ENCODE measurements at places on chromosomes 4 and X.

DNA sequence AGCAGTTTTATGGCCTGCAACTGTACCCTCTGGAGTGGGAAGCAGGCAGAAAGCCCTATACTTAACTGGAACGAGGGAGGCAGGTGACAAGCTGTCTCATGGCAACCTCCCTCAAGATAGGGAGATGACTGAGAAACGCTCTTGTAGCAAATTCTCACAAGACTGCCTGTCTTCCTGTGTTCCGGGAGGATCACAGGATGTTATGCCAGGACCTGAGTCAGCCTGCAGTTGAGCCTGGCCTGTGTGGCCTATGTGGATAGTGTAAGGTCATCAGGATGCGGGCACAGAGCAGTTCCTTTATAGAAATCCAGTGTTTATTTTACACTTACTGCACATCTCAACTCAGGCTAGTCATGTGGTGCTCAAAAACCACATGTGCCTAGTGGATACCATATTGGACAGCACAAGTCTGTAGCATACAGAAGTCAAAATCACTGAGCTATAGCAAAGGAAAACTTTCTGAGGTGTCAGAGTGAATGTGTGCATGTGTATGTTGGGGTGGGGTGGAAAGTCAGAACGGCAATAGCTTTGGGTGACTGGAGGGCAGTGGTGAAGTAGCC is 25.2 kb downstream of the TAF7L start:
- no peak for DNase-seq

DNA sequence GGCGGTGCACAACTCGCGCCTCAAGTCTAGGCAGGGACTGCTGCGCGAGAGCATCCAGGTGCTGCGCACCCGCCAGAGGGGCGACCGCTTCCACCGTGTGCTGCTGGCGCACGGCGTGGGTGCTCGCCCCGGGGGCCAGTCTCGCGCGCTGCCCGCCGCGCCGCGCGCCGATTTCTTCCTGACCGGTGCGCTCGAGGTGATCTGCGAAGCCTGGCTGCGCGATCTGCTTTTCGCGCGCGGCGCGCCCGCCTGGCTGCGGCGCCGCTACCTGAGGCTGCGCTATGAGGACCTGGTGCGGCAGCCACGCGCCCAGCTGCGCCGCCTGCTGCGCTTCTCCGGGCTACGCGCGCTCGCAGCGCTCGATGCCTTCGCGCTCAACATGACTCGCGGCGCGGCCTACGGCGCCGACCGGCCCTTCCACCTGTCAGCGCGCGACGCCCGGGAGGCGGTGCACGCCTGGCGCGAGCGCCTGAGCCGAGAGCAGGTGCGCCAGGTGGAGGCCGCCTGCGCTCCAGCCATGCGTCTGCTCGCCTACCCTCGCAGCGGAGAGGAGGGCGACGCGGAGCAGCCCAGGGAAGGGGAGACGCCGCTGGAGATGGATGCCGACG is 1.3 kb downstream of the CHST7 start:
- DNase-seq, result peak; percentile 76

DNA sequence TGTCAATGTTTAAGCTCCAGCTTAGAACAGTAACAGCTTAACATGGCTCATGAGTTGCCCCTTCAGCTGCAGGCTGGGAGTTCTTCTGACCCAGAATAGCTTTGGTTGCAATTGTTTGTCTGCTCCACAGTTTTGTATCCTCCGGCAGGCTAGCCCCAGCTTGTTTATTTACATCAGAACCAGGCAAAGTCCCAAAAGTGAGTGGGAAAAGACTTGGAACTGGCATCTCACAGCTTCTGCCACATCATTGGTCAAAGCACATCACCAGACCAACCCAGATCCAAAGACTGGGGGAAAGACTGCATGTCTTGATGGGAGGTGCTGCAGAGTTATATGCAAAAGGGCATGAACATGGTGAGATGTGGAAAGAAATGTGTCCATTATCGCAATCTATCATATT is 231.2 kb upstream of the CPEB2 start:
- no peak for DNase-seq

DNA sequence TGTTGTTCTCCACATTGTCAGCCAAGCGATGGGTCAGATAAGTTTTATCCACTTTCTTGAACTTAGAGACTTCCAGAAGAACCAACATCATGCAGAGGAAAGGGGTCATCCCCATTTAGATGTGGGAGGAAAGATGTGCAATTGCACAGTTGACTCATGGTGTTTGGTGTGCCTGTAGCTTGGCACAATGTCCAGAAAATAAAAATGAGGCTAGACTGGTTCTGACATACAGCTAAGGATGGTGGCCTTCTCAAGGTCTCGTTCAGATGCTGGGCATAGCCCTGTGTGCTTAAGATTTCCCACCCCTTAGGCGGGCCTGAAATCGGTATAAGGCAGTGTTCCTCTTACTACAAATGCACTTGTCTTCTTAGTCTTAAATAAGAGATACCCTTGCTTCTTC is 101.1 kb downstream of the PCDH7 start:
- no peak for DNase-seq

DNA sequence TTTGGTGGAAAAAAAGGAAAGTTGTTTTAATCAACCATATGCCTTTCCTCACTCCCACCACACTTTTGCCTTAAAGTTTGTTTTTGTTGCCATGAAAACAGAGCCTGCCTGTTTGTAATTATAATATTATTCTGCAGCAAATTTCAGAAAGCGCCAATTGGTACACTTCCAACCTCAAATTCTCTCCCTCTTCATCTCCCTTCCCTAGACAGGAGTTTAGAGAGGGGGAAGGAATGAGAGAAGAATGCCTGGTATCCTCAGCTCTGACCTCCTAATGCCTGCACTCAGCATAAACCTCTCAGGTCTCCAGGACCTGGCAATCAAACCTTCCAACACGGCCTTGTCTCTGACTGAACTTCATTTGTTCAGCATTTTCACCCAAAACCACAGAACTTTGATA is 138.4 kb upstream of the HCCS start:
- no peak for DNase-seq

DNA sequence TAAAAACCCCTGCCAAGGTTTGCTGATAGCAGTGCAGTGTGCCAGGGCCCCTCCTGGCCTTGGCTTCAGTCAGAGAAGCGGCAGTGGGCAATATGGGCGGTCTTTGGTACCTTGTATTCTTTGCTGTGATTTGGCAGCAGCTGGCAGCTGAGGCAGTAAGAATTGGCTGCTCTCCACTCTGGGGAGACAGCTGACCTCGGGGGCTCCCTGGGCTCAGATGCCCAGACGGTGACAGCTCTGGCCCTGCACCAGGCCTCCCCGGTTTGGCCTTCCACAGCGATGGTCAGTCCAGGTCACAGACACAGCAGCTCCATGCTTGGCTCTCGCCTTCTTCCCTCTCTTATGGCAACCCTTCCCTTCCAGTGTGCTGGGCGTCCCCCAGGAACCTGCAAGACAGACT is 330.9 kb downstream of the BCOR start:
- no peak for DNase-seq

- no peak for DNase-seq
Measured at GRCh38 chr4:63302078-63302477, 1107.2 kb downstream of the TECRL start.

DNA sequence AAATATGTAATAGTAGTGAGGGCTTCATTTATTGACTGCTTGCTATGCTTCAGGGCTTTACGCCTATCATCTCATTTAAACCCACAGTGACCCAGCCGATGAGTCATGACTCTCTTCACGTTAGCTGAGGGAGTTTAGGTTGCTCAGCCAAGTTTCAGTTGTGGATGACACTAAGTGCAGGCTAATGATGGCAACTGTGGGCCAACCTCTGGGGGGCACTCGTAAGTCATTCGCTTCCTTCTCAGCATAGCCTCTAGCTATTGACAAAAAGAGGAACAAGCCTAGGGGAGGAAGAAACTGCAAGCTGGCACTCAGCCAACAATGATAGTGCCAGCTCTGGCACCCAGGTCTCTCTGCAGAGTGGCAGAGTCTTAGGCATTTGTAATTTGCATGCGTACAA is 325.0 kb downstream of the ARHGAP10 start:
- DNase-seq, result no peak

DNA sequence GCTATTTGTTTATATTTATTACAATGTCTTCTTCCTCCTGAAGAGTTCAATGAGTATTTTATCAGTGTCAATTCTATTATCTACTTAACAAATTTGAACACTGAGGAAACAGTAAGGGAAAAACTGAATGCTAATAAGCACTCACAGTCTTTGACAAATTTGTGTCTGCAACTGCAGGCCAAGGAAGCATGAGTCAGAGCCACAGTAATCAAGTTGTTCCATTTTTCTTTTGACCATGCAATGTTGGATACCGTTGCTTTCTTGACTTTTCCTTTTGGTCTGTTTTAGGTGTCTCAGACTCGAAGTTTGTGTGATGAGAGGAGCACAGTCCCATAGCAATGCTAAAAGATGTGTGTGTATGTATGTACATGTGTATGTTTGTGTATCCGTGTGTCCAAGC is 359.6 kb downstream of the IL1RAPL1 start:
- DNase-seq, result no peak

DNA sequence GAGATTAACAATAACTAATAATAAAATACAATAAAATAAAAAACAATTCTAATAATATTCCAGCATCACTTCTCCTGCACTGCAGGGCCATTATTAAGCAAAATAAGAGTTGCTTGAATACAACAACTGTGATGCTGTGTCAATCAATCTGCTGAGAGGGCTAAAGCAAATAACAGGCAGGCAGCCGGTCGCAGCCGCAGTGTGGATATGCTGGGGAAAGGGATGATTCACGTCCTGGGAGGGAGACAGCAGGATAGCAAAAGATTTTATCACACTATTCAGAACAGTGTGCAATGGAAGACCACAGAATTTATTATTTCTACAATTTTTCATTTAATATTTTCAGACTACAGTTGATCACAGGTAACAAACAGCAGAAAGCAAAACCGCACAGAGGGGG is 76.5 kb upstream of the SMARCAD1 start:
- no peak for DNase-seq

- no peak for DNase-seq
Measured at GRCh38 chr4:39044956-39045826, 13.0 kb upstream of the TMEM156 start.

- DNase-seq, result no peak
Measured at GRCh38 chr4:113958766-113959538, 20.5 kb downstream of the ARSJ start.

GRCh38 chrX:24285082-24285481 is 28.8 kb downstream of the SUPT20HL2 start:
- DNase-seq, result no peak
